ENCODE measurements at places on chromosomes 1 and 21. TPM values are rescaled to one million over a fixed set of nuclear protein-coding genes. Genes with fewer than 3 reads are reported as not detected.

DNA sequence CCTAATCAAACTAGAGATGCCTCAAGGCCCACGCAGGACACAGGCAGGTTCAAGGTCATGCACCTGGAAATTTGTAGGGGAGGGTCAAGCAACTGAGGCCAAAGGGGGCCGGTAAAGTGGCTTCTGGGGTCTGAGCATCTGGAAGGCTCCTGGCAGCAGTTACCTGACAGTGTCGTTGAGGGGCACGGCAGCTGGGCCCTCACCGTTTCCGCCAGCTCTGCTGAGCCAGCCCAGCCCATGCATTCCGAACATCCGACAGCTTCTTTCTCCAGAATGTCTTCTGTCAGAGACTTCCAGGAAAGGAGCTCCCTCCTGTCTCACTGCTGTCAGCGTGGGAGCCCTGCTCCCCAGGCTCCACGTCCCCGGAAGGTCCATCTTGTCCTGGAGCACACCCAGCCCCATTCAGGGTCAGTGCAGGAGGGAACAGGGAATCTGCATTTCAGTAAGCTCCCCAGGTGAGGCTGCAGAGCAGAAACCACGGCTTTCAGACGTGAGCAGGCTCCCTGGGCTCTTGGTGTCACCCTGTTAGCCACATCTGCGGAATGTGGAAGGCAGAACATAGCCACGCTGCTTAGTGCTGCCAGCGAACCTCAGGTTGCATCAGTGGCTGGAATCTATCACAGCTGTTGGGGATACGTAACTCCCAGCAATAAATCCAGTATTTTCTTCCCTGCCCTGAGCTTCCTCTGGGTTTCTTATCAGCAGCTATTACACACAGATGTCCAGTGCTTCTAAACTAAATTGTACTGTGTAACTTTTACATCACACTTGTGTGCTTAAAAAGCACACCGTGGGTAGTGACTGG, 36.3 kb upstream of the FAM3B start:
- no peak for DNase-seq

Gene GPBP1L1
- total RNA-seq = 80.7 TPM

DNA sequence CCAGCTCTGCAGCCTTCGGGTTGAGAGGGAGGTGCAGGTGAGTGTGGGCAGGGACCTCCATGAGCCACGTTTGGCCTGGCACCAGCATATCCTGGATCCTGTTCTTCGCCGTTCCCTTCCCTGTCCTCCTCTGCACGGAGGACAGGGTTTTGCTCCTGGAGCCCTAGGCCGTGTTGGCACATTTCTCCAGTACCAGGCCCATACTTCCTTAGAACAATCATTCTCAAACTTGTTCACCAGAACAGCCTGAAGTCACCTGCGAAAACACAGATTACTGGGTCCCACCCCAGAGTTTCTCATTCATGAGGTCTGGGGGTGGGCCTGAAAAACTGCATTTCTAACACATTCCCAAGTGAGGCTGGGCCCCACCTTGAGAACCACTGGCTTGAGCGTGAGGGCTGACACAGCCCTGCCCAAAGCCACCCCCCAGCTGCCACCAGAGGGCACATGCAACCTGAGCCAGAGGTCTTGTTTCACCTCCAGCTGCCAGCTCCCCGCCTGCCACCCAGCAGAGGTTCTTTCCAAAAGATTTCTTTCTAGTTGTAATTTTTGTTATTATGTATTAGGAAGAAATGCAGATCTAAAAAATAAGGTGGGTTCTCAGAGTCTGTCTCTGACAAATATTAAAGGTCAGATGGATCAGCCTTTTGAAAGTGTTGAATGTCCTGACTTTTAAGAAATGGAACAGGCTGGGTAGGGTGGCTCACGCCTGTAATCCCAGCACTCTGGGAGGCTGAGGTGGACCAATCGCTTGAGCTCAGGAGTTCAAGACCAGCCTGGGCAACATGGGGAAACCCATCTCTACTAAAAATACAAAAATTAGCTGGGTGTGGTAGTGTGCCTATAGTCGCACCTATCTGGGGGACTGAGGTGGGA, 39.6 kb upstream of the LDLRAP1 start:
- peak; percentile 52 for DNase-seq

Gene AADACL3
- total RNA-seq = not detected

- DNase-seq = no peak
These were observed 176.3 kb downstream of the AJAP1 start for GRCh38 chr1:4830707-4831106.

DNA sequence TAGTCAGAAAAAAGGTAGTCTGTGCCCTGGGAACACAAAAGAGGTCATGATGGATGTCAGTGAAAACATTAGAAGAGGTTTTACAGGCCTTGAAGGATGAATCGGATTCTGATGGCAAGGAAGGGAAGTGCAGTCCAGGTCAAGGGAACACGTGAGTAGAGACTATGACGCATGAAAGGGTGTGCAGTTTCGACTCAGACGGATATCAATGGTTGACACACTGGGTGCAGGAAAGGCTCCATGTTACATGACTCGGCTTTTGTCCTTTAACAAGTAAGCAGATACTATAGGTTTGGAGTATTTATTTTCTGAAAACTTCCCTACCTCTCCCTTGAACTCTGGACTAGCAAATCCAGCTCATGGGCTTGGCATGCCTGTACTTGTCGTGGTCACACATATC, 55.3 kb downstream of the SEC16B start:
- no peak for DNase-seq

DNA sequence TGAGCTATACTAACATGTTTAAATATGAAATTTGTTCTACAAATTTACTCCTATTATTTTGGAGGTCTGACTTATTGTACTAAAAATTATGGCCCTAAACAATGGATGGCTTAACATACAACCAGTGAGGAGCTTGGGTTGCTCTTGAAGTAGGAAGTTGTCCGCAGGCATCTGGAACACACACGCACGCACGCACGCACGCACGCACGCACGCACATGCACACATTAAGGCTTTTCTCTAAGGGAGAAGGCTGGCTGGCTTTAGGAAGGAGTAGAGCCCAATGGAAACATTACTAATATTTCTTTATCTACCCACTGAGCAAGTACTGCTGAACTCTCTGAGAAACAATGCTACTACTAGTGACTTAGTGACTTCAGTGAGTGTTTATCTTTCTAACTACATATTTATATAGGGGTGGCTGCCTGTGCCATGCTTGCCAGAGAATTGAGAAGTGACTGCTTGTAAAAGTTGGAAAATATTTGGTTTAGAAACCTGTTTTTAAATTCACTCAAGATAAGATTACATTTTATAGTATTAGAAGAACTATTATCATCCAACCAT, 16.2 kb upstream of the ARHGAP29 start:
- no peak for DNase-seq

Gene GBP4
- total RNA-seq = 6.2 TPM

Gene OR6N1
- not detected for total RNA-seq

DNA sequence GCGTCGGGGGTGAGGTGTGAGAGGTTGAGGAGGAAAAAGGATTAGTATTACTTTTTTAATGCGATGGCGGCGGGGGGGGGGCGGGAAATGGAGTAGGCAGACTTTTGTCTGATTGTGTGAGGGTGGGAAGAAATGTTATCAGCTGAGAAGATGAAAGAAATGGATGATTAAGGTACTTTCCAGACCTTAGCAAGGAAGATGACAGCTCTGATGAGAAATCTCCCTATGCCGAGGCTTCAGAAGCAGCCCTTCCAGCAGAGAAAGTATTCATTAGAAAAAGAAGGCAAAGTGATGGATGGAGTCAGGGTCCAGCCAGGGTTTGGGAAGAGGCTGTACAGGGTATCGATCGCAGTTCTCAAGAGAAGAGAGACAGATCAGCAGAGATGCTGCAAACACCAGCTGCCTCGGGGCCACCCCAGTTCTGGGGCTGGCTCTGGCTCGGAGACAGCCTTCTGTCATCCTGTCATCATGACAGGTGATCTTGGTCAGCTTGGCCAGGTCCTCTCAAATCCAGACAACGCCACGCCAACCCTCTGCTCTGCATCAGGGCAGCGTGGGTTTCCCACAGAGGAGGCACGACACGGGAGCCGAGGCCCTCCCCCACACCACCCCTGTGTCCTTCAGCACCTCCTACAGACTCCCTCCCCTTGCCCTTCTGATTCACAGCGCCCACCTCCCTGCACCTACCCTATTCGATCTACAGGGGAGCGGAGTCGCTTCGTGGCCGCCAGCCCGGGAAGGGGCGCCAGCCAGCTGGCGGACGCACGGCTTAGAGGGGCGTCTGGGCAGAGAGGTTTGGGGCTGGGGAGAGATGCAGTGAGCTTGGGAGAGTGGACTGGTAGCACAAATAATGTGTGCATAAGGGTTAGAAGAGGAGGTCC, 674 bp upstream of the ATXN7L2 start:
- no peak for DNase-seq

- peak; percentile 59 for DNase-seq
These were observed 9.6 kb downstream of the PROK1 start for GRCh38 chr1:110460253-110461220.

Gene FAM151A
- 0.80 TPM for total RNA-seq

Gene RGS7
- not detected for total RNA-seq

GRCh38 chr1:157200451-157200850, 62.3 kb upstream of the ETV3 start:
- no peak for DNase-seq

Gene SH2D2A
- 0.88 TPM for total RNA-seq

DNA sequence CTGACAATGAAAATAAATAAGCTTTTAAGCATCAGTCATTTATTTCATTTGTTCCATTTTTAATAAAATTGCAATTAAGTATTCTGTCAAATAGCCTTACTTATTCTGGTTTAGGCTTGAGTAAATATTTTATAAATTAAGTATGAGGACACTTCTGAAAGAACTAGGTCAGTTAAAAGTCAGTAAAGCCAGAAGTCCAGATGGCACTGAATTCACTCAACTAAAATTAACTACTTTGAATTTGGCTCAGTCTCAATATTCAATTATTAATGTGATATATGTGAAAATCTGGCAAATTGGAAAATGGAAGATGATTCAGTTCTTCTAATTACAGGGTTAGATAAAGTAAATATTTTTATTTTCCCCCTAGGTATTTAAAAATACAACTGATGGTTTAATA, 174.2 kb downstream of the BRINP3 start:
- DNase-seq = no peak

- no peak for DNase-seq
These were observed 37.1 kb upstream of the KCNQ4 start for GRCh38 chr1:40746344-40747090.

GRCh38 chr1:115355069-115355468, 17.0 kb upstream of the NGF start:
- no peak for DNase-seq

Gene SYT6
- not detected for total RNA-seq

GRCh38 chr21:24027396-24027795, 1579.9 kb downstream of the MRPL39 start:
- DNase-seq = no peak

DNA sequence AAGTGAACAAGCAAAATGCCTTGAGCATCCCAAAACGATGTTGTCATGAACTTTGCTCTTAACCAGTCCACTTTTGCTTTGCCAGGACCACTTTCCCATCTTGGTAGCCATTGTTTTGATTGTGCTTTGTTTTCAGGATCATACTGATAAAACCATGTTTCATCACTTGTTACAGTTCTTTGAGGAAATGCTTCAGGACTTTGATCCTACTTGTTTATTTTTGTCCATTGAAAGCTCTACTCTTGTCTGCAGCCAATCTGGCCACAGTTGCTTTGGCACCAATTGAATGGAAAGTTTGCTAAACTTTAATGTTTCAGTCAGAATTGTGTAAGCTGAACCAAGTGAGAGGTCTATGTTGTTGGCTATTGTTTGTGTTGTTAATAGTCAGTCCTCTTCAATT, 12.8 kb downstream of the PLPPR4 start:
- DNase-seq = no peak

Gene TSPEAR
- total RNA-seq = 3.3 TPM

DNA sequence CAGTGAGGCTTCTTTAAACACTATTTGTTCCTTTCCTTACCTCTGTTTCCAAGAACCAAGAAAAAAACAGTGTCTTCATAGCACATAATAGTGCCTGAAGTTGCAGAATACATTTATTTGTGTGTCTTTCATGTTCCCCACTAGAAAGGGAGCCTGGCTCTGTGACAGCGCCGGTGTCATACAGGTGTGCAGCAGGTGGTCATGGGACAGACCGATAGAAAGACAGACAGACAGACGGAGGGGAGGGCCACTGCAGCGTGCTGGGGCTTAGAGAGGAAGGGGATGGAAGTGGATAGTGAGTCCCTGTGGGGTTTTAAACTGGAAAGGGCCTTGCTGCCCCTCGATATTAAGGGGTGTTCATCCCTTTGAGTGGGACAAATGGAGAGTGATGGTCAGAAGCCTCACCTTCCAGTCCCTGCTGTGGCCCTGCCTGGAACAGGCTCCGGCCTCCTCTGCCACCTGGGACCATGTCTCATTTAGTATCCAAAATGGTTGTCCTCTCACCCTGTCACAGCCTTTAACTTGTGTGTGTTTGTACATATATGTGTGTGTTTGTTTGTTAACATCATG, 152.9 kb downstream of the PGBD5 start:
- DNase-seq = no peak

DNA sequence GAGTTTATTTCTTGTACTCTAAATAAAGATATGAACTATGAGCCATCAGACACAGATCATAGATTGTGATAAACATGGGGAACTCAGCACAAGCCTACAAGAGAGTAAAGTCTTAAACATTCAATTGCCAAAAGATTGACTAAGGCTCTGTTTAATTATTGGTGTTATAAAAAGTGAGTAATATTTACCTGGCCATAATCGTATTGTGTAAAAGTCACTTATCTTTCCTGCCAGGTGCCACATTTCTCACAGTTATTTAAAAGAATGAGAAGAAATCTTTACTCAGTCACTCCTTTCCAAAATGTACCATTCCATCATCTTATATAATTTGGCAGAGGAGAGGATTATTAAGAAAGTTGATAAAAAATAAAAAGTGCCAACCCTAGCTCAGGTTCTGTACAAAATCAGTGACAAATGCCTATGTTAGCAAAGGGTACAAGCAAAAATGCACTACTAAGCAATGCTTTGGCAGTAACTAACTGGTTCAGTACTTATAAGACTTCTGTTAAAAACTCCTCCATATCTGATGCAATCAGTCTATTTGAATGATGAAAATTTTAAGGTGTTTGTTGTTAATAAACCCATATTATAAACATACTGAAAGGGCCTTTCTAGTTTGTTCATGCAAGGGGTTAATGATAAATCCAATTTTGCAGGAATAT, 5.8 kb upstream of the NR5A2 start:
- DNase-seq = no peak

DNA sequence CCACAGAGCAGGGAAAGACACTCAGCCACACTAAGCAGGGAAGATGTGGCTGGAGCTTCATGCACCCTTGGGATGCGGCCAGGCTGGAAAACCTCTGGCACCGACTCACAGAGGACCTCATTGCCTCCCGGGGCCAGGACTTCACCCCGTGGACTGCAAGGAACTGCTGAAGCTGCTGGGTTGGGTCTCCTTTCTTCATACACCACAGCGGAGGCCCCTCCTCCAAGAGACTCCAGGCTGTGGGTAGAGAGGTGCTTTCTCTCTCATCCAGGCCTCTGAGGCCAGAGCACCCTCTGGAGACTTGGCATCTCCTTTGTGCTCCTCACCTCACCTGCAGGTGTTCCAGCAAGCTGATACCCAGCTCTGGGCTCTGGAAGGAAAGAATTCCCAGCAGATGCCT, 76.0 kb upstream of the EDN2 start:
- DNase-seq = no peak
